Aorta (tissue), 5 donors: ENCODE measurements at places on chromosomes 16 and 17. TPM values are rescaled to one million over a fixed set of nuclear protein-coding genes. Genes with fewer than 3 reads are reported as not detected.

- H3K4me1 ChIP-seq = no peaks in the 10 kb centered on the region
- no peaks in the 10 kb centered on the region for H3K36me3 ChIP-seq
- no peaks in the 10 kb centered on the region for H3K27me3 ChIP-seq
- no peak overlapping the region for H3K27ac ChIP-seq
- H3K4me3 ChIP-seq = no peak overlapping the region
Observed at GRCh38 chr17:67078292-67078691, 33.9 kb downstream of the CACNG1 start.

GRCh38 chr17:19337712-19338023 lies 24.9 kb downstream of the B9D1 start:
- no peaks in the 10 kb centered on the region for H3K27me3 ChIP-seq
- H3K4me3 ChIP-seq = no peak overlapping the region
- no peak overlapping the region for H3K27ac ChIP-seq
- H3K36me3 ChIP-seq = no peaks in the 10 kb centered on the region
- H3K4me1 ChIP-seq = no peaks in the 10 kb centered on the region
- no peak for DNase-seq

- H3K4me1 ChIP-seq = no peaks in the 10 kb centered on the region
- no peaks in the 10 kb centered on the region for H3K36me3 ChIP-seq
- H3K4me3 ChIP-seq = no peak overlapping the region
- H3K27ac ChIP-seq = no peak overlapping the region
- no peak for DNase-seq
Observed at GRCh38 chr16:11135464-11135973, 120.5 kb downstream of the SOCS1 start.

- no peaks in the 10 kb centered on the region for H3K27me3 ChIP-seq
- H3K27ac ChIP-seq = peak overlapping the region; percentile 53
- H3K4me3 ChIP-seq = no peak overlapping the region
Observed at GRCh38 chr17:82551779-82552457, 32.4 kb downstream of the FOXK2 start.

Gene CCL14
- total RNA-seq = 136 TPM
